ENCODE measurements at places on chromosomes 4 and X.

DNA sequence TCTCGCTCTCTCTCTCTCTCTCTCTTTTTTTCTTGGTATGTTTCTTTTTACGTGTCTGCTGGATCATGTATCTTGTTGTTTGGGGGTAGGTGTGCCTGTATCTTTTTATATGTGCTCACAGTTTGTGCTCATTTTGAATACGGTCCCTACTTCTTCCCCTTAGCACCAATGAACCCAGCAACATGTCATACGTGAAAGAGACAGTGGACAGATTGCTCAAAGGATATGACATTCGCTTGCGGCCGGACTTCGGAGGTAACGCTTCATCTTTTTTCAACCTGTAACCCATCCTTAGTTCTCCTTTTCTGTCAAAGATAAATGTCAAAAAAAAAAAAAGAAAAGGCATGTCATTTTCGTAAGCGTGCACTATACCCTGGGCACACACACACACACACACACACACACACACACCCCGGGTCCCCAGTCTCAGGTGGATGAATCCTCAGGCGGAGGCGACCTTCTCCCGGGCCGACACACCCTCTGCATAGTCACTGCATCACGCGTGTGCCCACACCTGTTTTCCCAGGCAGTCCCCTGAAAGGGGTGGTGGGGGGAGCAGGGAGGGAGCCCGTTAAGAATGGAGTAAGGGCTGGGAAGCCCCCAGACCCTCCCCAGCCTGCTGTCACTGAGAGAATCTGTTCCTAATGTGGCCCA is 511 bp downstream of the GABRB1 start:
- peak; percentile 31 for DNase-seq

DNA sequence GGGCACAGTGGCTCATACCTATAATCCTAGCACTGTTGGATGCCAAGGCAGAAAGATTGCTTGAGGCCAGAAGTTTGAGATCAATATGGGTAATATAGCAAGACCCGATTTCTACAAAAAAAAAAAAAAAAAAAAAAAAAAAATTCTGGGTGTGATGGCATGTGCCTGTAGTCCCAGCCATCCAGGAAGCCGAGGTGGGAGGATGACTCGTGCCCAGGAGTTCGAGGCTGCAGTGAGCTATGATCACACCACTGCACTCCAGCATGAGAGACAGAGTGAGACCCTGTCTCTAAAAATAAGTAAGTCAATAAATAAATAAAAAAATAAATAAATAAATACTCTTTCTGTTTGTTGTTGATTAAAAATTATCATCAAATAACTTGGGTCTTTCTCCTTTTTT is 62.4 kb upstream of the BMPR1B start:
- no peak for DNase-seq

DNA sequence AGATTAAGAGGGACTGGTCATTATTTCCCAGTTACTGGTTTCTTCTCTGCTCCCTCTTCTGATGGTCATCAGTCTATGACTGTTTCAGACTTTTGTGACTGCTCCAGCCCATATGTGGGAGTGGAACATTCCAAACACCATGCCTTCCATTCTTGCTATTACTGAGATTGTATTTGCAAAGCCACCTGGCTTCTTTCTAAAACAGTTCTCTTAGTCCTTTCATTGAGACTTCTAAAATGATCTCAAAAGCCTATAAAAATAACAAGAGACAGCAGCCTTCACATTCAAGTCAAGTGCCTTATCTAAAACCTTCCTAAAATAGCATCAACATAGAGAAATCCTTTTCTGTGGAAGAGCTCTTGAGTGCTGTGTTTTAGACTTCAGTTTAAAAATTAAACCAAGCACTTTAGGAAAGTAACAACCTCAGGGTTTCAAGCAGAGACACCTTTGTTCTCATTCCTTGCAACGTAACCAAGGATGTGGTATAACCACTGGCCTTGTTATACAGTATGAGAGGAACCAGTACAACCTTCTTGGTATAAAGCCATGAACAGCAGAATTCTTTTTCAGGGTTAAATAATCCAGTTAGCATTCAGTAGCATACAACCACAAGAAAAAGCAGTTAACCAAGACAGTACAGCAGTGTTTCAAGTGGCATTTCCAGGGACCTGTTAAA is 97.1 kb downstream of the NFKB1 start:
- DNase-seq: no peak

GRCh38 chrX:39577206-39577984 is 520.4 kb downstream of the BCOR start:
- DNase-seq: no peak

DNA sequence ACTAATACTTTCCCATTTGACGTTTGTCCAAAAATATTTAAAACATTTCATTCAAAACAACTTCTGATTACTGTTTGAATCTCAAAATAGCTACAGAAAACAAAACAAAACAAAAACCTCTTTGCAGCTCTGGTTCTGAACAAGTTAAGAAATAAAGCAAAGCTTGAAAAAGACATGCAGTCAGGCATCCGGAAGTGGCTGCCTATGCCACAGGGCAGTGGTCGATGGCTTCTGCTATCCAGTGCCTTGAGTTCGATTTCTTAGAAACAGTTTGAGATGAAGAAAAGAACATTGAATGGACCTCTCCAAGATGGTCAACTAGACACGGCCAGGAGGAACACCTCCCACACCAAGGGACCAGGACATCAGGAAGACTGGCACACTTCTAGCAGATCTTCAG is 125.3 kb downstream of the SCFD2 start:
- no peak for DNase-seq

- DNase-seq: no peak
Measured at GRCh38 chr4:11355226-11355625, 73.5 kb downstream of the HS3ST1 start.

DNA sequence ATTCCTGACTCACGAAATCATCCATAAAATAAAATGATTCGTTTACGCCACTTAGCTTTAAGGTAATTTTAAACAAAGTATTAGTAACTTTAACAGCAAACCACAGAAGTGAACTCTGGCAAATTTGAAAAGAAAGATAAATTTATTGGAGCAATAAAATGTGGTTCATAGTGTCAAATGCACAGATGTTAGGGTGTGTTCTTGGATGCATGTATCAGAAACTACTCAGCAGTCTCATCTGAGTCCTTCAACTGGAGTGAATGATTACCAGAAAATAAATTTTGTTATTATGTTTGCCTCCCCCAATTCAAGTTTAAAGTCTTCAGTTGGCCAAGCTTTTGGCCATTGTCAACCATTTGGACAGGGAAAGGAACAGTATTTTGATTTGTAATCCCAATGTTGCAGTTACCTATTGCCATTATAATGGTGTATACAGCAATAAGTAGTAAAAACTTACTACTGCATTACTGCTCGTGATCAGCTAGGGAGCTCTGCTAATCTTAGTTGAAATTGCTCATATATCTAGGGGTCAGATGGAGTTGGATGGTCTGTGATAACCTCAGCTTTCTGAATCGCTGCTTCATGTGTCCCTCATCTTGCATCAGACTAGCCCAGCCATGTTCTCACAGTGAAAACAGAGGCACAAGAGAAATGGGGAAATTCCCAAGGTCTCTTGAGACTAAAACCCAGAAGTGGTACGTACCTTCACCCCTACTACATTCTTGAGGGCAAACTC is 254.6 kb upstream of the KCNIP4 start:
- DNase-seq: peak; percentile 46

DNA sequence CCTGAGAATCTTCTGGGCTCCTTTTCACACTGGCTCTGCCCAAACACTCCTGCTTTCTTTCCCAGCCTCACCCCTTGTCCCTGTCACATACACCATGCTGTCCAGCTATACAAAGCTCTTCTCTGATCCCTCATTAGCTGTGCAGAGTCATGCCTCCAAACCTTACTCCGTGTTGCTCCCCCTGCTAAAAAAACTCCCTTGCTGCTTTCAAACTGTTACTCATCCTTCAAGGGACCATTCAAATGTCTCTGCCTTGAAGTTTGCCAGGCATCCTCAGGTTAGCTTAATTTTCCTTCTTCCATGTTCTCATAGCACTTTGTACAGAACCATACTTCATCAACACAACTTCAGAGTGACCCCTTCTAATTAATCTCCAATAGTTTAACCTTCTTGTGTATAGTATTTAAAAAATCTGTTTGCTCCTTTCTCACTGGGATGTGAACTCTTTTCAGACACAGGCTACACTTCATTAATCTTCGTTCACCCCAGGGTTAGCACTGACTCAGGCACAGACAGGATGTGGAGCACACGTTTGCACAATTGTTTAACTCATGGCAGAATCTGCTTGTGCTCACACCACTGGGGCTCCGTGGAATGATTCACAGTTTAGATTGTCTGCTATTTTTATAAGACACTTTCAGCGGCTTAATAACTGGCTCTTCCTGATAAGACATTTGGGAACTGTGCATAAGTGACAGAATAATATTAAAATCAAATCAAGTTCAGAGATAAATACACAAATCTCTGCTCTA is 21.4 kb upstream of the SEL1L3 start:
- DNase-seq: no peak

DNA sequence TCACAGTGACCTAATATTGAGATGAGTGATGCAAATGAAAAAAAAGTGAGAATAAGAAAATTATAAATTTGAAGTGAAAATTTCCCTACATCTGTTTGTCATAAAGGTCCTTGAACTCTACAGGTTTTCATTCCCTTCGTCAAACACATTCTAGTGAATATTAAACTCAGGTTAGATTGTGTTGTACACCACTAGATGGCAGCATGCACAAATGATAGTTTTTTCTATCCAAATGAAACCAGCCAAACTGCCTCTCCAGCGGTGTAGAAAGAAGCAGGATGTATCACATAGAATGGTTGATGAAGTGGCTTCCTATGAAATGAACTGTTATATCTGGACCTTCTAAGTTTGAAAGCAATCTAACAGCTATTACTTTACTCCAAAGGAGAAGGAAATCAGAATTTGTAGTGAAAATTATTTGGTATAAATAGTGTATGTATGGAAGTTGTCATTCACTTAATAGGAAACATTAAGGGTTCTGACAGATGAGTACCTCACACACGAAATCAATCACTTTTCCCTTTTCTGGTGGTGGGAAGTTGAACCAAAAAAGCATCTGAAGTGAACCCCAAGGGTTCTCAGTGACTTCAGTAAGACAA is 382.7 kb downstream of the UNC5C start:
- peak; percentile 78 for DNase-seq

DNA sequence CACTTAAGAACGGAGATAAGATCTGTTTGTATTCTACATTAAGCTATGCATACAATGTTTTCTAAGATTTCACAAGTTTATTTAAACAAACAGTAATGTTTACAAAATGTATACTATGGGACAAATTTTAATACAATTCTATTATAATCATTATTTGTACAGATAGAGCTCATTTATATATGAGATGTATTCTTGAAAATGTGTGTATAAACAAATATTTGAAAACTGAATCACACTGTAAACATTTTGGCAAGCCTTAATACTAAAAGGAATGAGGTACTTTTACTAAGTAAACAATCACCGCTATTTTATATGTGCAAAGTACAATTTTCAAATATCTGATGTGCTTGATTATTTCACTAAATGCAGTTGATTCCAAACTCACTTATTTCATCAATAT is 119.2 kb upstream of the MAB21L2 start:
- DNase-seq: no peak

- no peak for DNase-seq
Measured at GRCh38 chr4:123093236-123093635, 170.8 kb upstream of the NUDT6 start.

GRCh38 chr4:134215620-134216344 is 14.2 kb upstream of the PABPC4L start:
- no peak for DNase-seq

- DNase-seq: no peak
Measured at GRCh38 chr4:54877006-54877405, 219.2 kb downstream of the KIT start.

DNA sequence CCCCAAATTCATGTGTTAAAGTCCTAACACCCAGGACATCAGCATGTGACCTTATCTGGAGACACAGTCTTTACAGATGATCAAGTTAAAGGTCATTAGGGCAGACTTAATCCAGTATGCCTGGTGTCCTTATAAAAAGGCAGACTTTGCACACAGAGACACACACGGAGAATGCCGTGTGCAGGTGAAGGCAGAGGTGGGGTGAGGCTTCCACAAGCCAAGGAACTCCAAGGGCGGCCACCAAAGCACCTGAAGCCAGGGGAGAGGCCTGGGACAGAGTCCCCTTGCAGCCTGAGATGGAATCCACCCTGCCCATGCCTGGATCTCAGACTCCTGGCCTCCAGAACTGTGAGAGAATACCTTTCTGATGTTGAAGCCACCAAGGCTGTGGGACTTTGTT is 26.1 kb upstream of the SORCS2 start:
- DNase-seq: no peak

DNA sequence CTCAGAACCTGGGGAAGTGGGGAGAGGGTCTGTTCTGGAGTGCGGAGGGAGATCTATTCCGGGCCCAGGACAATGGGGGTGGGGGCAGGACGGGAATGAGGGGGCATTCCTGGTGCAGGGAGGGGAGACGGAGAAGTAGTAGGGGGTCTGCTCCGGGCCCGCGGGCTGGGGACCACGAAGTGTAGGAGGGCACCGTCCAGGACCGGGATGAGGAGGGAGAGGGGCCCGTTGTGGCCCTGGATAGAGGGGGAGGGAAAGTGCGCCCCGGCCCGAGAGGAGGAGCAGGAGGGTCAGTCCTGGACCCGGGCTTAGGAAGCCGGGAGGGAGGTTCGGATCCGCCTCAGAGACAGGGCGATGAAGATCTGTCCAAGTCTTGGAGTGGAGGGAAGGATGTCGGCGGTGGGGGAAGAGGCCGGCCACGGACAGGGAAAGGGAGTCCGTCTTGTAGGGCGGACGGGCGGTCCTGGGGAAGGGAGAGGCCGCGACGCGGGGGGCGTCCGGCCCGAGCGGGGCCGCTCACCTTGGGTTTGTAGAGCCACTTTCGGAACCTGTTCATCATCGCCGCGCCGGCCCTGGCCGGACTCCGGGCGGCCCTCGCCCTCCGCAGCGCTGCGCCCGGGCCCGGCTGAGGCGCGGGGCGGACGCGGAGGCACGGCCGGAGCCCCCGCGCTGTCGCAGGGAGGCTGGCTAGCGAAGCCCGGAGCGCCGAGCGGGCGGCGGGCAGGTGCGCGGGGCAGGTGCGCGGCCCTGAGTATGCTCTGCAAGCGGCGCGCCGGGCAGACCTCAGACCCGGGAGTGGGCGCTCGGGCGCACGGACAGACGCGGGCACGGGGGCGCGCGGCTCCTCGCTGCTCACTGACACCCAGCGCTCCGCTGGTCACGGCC is at the start of gene ZFYVE28:
ZFYVE28 (minus strand) TSS at position 881 of the 885 bp plus-strand sequence; CDS start at position 559, 322 bp downstream.
- DNase-seq: no peak
